ENCODE measurements at places on chromosomes 1 and 21. TPM values are rescaled to one million over a fixed set of nuclear protein-coding genes. Genes with fewer than 3 reads are reported as not detected.
A peak's percentile ranks its signal among the peaks of the same experiment; 100 is the strongest.

- peak; percentile 67 for DNase-seq
These were observed 266.9 kb downstream of the ASTN1 start for GRCh38 chr1:176897350-176898236.

- no peak for DNase-seq
These were observed 49.0 kb downstream of the TOR1AIP2 start for GRCh38 chr1:179828554-179829110.

DNA sequence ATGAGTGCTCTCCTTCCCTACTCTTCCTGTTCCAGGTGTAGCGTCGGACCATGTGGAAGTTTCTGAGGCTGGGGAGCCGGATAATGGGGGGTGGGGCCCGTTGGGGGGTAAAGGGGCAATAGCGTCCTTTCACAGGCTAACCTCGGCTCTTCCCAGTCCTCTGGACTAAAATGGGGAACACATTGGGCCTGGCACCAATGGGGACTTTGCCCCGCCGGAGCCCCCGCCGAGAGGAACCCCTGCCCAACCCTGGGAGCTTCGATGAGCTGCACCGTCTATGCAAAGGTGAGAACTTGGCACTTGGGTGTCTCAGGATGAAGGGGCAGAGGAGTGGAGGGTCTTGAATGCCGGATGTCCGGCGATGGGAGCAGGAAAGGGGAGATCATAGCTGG, 456 bp downstream of the TOMM40L start:
- DNase-seq = no peak

Gene LRRC38
- not detected for total RNA-seq

Gene PGLYRP3
- total RNA-seq = not detected

- DNase-seq = no peak
These were observed 428.6 kb downstream of the PTPRC start for GRCh38 chr1:199067483-199067882.

DNA sequence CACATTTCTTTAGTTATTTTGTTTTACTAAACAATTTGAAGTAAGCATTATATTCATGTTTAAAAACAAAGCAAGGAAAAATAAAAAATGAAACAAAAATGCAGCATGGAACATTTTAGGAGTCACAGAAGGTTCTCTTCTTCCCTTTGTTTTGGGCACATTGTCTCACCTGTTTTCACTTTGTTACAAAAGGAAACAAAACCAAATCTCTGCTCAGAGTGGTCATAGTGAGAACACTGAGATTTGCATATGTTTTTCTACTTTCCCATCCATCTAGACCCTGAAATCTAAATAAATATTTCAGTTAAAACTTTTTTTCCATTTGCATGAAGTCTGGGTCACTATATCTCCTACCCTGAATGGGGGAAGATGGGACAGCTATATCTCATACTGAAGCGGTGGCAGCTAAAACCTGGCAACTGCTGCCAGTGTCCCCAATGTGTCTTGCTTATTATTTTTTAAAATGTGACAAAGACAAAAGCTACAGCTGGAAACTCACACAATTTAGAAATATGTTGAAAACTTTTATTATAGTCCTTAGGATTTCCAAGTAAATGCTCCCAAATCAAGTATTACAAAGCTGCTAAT, 3.5 kb downstream of the EXOC8 start:
- DNase-seq = no peak

GRCh38 chr1:11691928-11692711, 610 bp downstream of the DRAXIN start:
- no peak for DNase-seq

GRCh38 chr21:44043613-44044012, 31.5 kb downstream of the TRAPPC10 start:
- no peak for DNase-seq

DNA sequence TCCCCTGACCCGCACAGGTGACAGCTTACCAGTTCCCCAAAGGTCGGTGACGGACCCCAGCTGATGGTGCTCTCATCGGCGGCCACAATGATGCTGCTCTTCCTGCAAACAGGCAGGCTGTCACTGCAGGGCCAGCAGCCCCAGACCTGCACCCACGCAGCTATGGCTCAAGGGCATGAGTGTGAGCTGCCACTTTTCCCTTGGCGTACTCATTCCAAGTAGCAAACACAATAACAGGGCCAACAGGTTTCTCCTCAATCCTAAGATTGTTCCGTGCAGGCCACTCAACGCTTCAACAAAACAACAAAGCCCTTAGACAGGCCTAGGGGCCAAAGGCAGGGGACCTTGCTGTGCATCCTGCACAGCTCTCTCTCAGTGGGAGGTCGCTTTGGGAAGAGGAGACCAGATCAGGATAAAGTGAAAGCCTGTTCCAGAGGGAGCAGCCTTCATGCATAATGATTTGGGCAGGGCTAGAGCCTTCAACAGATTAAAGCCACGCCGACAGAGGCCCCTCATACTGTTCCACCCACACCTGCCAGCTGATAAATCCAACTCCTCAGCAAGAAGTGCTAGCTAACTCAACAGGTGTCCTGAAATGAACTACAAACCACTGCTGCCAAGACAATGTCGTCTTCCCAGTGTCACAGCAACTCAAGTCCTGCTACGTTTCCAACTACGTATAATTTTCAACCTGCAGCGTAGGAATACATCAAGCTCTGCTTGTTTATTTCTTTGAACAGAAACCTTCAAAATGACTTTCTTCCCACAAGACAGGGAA, 27.2 kb downstream of the RCC2 start:
- no peak for DNase-seq

- DNase-seq = no peak
These were observed 15.9 kb upstream of the PADI3 start for GRCh38 chr1:17232759-17233661.

Gene SMIM11
- 5.2 TPM for total RNA-seq

Gene CHD1L
- 81.1 TPM for total RNA-seq

GRCh38 chr1:162405800-162406199, 6.1 kb downstream of the SH2D1B start:
- no peak for DNase-seq

Gene TMEM61
- not detected for total RNA-seq

Gene KPRP
- not detected for total RNA-seq

Gene NUP210L
- total RNA-seq = not detected

Gene DUSP23
- total RNA-seq = 27.2 TPM

- no peak for DNase-seq
These were observed 28.6 kb downstream of the CEP104 start for GRCh38 chr1:3828391-3828790.

DNA sequence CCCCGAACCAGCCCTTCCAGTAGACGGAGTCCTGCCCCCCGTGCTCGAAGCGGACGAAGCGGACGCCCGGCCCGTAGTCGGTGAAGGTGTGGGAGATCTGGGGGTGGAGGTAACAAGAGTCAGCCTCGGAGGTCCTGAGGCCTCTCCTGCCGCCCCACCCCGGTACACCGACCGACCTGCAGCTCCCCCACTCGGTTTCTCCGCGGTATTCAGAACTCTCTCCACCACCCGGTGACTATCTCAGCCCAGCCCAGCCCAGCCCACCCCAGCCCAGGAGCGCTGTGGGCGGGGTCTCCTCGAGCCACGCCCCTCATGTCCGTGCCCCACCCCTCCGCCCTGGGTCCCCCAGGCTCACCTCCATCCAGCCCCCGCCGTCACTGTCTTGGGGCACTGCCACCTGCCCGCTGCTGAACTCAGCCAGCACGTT, 5.5 kb downstream of the FBXO2 start:
- peak; percentile 55 for DNase-seq

DNA sequence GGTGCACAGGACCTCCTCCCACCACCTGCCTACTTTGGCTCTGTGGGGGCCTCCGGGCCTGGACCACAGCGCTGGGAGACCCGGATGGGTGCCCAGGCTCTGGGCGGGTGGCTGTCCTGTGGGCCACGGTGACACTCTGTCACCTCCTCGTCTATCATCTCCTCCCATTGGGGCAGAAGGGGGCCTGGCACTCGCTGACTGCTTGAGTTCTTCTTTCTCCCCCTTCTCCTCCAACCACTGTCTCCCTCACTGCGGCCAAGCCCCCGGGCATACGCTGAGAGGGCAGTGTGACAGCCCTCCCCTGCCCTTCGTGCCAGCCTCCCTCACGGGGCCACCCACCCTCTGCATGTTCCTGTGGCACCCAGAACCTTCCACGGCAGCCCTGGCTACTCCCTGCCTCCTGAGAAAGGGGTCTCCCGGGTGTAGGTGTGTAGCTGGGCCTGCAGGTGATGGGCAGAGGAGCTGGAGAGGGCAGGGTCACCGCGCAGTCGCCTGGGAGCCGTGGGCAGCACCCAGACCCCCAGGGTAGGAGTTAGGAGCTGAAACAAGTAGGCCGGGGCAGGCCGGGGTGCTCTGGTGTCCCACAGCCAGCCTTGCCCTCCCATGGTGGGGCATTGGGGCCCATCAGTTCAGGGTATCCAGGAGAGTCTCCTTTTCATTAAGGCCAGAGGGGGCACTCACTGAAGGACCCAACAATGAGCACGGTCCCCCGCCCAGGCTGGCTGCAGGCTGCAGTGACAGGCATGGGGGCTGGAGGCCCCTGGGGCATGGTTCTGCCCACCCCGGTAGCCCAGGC, 9.2 kb upstream of the ARF1 start:
- DNase-seq = no peak

Gene UBXN10
- 0.45 TPM for total RNA-seq

Gene HCRTR1
- not detected for total RNA-seq

- no peak for DNase-seq
These were observed 27.3 kb upstream of the TMEM61 start for GRCh38 chr1:54952950-54953718.

DNA sequence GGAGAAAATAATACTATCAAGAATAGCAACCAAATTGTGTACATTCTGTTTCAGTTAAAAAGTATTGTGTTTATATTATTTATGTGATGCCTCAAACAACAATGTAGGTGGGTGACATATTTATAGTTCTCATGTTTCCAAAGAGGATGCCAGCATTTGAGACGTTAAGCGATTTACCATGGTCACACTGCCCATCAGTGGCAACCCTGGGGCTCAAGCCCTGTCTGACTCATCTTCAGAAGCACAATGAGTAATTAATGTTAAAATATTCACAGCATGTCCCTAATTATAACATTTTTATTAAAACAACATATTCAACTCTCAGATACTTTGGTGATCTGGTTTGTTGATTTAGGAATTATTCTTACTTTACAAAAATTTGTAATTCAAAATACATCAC, 409.4 kb downstream of the BRINP3 start:
- no peak for DNase-seq

- no peak for DNase-seq
These were observed 437.0 kb downstream of the PTPRC start for GRCh38 chr1:199075792-199076191.

Gene LCK
- total RNA-seq = 289 TPM

DNA sequence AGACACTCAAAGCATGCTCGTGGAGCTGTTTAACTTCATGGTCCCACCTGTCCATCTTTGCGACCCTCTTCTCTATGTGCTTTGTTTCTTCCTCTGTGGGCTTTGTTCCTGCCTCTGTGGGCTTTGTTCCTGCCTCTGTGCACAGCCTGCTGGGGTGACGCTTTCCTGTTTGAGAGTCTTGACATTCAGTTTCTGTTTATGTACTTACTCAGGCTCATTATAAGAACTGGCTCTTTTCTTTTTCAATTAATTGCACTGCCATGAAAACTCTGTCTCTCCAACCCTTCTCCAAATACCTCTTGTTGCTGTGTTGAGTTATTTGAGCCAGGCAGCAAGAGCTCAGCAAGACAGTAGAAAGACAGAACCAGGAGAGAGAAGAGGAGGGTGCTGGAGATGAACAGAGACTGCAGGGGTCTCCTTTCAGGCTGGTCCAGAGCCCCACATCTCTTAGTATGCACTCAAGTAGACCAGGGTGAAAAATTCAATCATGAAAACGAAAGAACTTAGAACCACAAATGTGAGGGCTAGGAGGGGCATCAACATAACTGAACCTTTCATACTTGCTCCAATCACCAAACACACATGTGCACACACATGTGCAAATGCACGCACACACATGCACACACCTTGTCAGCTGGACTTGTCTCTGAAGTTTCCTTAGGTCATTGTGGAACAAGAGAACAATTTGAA, 88.3 kb upstream of the SGIP1 start:
- peak; percentile 79 for DNase-seq

GRCh38 chr1:20322081-20322824, 31.6 kb downstream of the VWA5B1 start:
- peak; percentile 35 for DNase-seq

DNA sequence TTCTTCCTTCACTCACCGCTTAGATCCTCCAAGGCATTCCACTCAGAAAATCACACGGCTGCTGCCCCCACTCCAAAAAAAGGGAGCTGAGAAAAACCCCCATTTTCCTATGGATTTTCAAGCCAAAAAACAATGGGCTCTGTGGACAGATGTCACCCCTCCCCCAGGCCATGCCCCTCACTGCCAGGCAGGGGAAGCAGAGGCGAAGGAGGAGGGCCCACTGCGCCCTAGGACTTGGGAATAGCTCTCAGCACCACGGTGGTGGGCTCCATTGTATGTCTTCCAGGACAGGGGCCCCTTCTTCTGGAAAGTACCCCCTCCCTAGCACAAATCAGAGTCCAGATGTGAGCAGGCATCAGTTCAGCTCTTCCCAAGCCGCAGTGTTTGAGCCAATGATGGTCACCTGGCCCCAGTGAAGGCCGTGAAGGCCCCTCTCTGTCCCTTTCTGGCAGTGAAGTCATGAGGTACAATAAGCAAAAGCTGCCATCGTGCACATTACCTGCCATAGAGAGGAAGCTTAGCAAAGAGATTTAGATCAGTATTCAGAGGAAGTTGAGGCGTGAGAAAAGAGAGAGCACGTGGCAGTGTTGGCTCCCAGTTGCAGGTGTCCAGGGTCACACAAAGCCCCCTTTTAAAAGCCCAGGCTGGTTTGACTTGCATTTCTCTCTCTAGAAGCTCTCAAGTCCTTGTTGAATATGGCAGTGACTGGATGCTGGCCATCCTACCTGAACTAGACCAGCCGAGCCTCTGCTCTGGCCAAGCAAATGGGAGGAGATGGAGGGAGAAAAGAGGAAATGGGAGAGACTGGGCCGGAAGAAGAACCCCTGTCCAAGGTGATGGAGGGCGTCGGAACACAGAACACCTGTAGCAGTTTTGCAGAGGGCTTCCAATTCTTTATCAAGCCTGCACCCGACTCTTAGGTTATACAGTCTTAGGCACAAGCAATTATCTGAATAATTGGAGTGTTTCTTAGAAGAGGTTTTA, 149.0 kb downstream of the TOMM20 start:
- no peak for DNase-seq

DNA sequence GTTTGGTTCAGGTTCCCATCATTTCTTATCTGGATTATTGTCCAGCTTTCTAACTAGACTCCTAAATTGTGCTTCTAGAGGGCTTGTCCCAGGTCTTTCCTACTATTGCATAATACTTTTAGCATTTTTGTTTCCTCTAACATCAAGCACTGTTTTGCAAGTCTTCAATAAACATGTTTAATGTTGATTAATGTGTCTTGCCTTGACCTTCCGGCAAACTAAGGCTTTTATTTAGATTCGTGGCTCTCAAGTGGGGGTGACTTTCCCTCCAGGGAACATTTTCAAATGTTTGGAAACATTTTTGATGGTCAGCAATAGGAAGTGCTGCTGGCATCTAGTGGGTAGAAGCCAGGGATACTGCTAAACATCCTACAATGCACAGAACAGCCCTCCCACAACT, 90.7 kb downstream of the RPE65 start:
- DNase-seq = no peak
